Thyroid gland (tissue), 4 donors: ENCODE measurements at places on chromosomes 13 and 19. TPM values are rescaled to one million over a fixed set of nuclear protein-coding genes. Genes with fewer than 3 reads are reported as not detected.
A peak's percentile ranks its signal among the peaks of the same experiment; 100 is the strongest.

The TJP3 gene
- total RNA-seq = 29.7 TPM

The MEF2B gene
- total RNA-seq = not detected

- no peak overlapping the region for H3K27ac ChIP-seq
- DNase-seq = peak; percentile 6
- H3K27me3 ChIP-seq = no peaks in the 10 kb centered on the region
- peaks cover 29% of the 10 kb centered on the region for H3K36me3 ChIP-seq
- H3K4me3 ChIP-seq = no peak overlapping the region
Measured at GRCh38 chr19:44498988-44499387, 1.3 kb downstream of the ZNF180 start.

DNA sequence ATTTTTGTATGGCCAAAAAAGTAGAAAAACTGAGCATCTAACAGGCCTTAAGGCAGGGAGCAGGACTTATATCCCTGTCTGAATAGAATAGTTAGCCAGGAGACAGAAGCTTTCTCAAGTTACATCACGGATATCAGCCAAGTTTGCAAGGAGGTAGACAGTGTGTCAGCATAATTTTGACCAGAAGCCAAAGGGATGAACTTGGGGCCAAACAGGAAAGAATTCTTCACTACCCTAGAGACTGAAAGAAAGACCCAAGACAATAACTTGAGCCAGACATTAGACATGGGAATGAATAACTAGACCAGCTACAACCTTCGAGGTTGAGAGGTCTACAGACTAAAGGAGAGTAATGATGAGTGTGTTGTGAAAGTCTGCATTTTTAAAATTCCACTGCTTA, 48.1 kb upstream of the PCDH9 start:
- H3K4me1 ChIP-seq = no peaks in the 10 kb centered on the region
- H3K36me3 ChIP-seq = no peaks in the 10 kb centered on the region
- H3K27me3 ChIP-seq = no peaks in the 10 kb centered on the region
- no peak overlapping the region for H3K4me3 ChIP-seq

- H3K27ac ChIP-seq = no peak overlapping the region
- no peak for DNase-seq
- H3K27me3 ChIP-seq = no peaks in the 10 kb centered on the region
- H3K4me1 ChIP-seq = no peaks in the 10 kb centered on the region
Measured at GRCh38 chr19:41707502-41707812, 969 bp upstream of the CEACAM5 start.

The ADM5 gene
- 2.7 TPM for total RNA-seq

GRCh38 chr13:84934911-84935310, 864.3 kb downstream of the SLITRK6 start:
- no peak for DNase-seq
- H3K36me3 ChIP-seq = no peaks in the 10 kb centered on the region
- H3K27me3 ChIP-seq = no peaks in the 10 kb centered on the region
- no peaks in the 10 kb centered on the region for H3K4me1 ChIP-seq
- H3K27ac ChIP-seq = no peak overlapping the region

The ZNF223 gene
- total RNA-seq = 9.8 TPM

- no peak for DNase-seq
- H3K4me3 ChIP-seq = no peak overlapping the region
- no peaks in the 10 kb centered on the region for H3K27me3 ChIP-seq
Measured at GRCh38 chr19:40081411-40081810, 9.3 kb downstream of the ZNF780A start.

DNA sequence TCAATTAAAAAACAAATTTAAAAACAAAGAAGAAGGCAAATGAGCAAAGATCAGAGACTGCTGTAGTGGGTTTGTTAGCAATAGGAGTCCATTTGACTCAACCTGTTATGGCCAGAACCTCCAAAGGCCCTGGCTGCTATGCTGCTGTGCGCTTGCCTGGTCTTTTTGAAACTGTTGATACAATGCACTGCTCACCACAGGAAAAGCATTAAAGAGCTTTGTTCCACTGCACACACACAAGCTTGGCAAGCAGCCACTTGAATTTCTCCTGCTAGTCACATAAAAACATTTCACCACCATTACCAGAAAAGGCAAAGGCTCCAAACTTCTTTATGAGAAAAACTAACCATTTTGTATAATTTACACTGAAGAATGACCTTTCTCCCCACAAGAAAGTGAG, 132.2 kb downstream of the FREM2 start:
- H3K27me3 ChIP-seq = no peaks in the 10 kb centered on the region
- peak; percentile 93 for DNase-seq
- no peaks in the 10 kb centered on the region for H3K36me3 ChIP-seq
- peaks cover 38% of the 10 kb centered on the region for H3K4me1 ChIP-seq

- no peak for DNase-seq
- no peaks in the 10 kb centered on the region for H3K36me3 ChIP-seq
- H3K27me3 ChIP-seq = no peaks in the 10 kb centered on the region
- H3K27ac ChIP-seq = no peak overlapping the region
Measured at GRCh38 chr13:24008679-24009078, 111.4 kb upstream of the C1QTNF9B start.

- no peaks in the 10 kb centered on the region for H3K36me3 ChIP-seq
- peak overlapping the region; percentile 29 for H3K4me3 ChIP-seq
- H3K27ac ChIP-seq = peak overlapping the region; percentile 100
- peaks cover 26% of the 10 kb centered on the region for H3K4me1 ChIP-seq
- H3K27me3 ChIP-seq = no peaks in the 10 kb centered on the region
Measured at GRCh38 chr13:30615866-30616541, 1.7 kb upstream of the USPL1 start.

The NDUFA11 gene
- 250 TPM for total RNA-seq

The SWSAP1 gene
- 4.3 TPM for total RNA-seq

The TSHZ3 gene
- 17.8 TPM for total RNA-seq

- H3K36me3 ChIP-seq = no peaks in the 10 kb centered on the region
- no peaks in the 10 kb centered on the region for H3K4me1 ChIP-seq
- no peak overlapping the region for H3K27ac ChIP-seq
- no peak overlapping the region for H3K4me3 ChIP-seq
Measured at GRCh38 chr13:110826861-110827672, 87.8 kb downstream of the ANKRD10 start.

GRCh38 chr19:48470856-48471255, 1.7 kb downstream of the CYTH2 start:
- DNase-seq = no peak
- H3K27ac ChIP-seq = no peak overlapping the region
- H3K36me3 ChIP-seq = peaks cover 51% of the 10 kb centered on the region
- H3K27me3 ChIP-seq = no peaks in the 10 kb centered on the region

GRCh38 chr13:19952850-19953249, 5.7 kb upstream of the ZMYM2 start:
- H3K4me3 ChIP-seq = no peak overlapping the region
- no peaks in the 10 kb centered on the region for H3K4me1 ChIP-seq
- no peak overlapping the region for H3K27ac ChIP-seq
- H3K36me3 ChIP-seq = no peaks in the 10 kb centered on the region

- no peaks in the 10 kb centered on the region for H3K36me3 ChIP-seq
- H3K27me3 ChIP-seq = no peaks in the 10 kb centered on the region
- no peak overlapping the region for H3K27ac ChIP-seq
- peak; percentile 18 for DNase-seq
- H3K4me3 ChIP-seq = no peak overlapping the region
Measured at GRCh38 chr13:42011601-42012350, 36.7 kb upstream of the DGKH start.

GRCh38 chr13:109699628-109700071, 86.7 kb downstream of the IRS2 start:
- no peak for DNase-seq
- H3K4me3 ChIP-seq = no peak overlapping the region
- no peaks in the 10 kb centered on the region for H3K36me3 ChIP-seq
- no peaks in the 10 kb centered on the region for H3K27me3 ChIP-seq

- no peak for DNase-seq
- no peak overlapping the region for H3K4me3 ChIP-seq
- no peaks in the 10 kb centered on the region for H3K27me3 ChIP-seq
- H3K4me1 ChIP-seq = peaks cover 58% of the 10 kb centered on the region
- H3K27ac ChIP-seq = peak overlapping the region; percentile 96
- no peaks in the 10 kb centered on the region for H3K36me3 ChIP-seq
Measured at GRCh38 chr19:12784871-12785430, 6.3 kb upstream of the JUNB start.
